ENCODE measurements at places on chromosomes 4 and X.

- DNase-seq = no peak
Measured at GRCh38 chrX:74911494-74911893, 13.8 kb downstream of the NEXMIF start.

GRCh38 chrX:24186986-24187385, 37.5 kb downstream of the ZFX start:
- DNase-seq = no peak

GRCh38 chr4:24808955-24809354, 13.6 kb downstream of the SOD3 start:
- no peak for DNase-seq

DNA sequence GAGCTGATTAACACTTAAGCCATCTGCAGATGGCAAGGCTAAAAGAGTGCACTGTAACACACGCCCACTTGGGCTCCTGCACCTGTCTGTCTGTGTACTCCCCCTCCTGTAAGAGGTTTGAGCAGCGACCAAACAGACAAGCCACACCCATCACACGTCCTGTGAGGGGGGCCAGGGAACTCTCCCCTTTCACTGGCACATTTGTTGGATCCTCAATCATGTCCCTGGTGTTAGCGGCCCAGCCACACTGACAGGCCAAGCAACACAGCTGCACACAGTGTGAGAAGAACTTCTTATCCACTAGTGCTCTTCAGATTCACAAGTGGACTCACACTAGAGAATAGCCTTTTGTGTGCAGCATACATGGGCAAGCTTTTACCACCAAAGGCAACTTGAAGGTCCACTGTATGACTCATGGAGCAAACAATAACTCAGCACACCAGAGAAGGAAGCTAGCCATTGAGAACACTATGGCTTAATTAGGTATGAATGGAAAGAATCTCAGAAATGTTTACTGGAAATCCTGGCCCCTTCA, 29.1 kb upstream of the UTP14A start:
- DNase-seq = peak; percentile 83

DNA sequence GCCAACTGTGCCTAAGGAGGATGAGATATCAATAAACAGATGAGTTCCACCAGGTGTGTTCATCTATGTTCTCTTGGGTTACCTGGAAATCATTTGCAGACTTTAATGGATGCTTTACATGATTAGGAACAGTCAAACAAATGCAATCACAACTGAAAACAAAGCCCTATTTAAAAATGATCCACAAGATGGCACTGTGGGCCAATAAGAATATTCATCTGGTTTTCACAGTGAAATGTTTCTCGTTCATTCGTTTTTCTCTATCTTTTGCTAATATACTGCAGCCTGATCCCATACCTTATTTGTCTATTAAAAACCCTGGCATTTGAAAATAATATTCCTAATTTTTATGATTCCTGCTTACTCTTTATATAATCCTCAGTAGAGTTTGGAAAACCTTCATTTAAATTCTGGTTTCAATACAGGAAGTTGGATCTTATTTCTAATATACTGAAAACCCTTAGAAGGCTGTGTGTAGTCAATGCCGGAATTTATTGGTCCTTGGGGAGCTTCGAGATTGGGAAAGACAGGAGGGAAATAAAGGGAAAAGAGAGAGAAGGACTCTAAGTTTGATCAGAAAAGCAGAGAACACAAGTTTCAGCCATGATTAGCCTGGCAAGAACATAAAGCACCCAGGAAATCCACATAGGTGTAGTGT, 63.8 kb upstream of the TAPT1 start:
- DNase-seq = peak; percentile 2

- no peak for DNase-seq
Measured at GRCh38 chrX:100975212-100975611, 5.7 kb downstream of the ARL13A start.

GRCh38 chrX:119971184-119971583, 27.6 kb upstream of the NKAP start:
- no peak for DNase-seq

DNA sequence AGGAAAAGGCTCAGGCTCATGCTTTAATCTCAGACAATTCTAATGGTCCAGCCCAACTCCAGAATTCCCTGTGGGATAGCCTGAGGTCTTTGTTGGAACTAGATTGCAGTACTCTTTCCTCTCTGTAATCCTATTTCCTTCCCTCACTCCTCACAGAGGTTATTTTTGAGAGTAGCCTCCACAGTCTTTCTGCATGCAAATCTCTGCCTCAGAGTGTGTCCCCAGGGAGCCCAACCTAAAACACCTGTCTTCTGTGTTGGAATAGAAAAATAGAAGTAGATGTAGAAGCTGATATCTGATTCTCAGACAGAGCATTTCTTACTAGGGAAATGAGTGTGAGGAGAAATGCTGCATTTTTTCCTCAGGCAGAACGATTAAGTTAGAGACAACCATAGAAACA, 915.5 kb upstream of the EPHA5 start:
- no peak for DNase-seq

DNA sequence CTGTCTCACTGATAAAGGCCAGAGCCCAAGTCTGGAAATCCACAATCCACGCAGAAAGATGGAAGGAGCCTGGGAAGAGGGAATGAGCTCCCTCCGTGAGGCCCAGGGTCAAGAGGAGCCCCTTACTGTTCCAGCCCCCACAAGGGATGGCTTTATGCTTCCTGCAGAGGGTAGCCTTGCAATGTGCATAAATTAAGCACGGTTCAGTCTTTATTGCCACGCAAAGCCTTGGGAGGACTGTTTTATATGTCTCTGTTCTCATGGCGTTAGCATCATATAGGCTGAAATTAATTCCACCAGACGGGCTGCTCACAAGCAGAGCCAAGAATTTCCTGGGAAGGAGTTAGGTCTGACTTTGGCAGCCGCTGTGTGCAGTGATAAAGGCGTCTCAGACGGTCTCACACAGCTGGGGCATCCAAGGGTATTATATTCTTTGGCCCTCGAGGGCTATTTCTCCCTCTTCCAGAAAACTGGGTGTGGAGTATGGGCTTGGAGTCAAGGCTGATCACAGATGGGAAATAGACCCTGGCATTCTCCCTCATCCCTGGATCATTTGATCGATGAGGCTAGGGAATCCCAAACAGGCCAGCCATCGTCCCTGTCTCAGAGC, 38.5 kb downstream of the CYTL1 start:
- DNase-seq = no peak

Data from NCI-H524 (cell line).